NCI-H524 treated with DMSO at 0.1 percent for 48 hours (cell line): ENCODE measurements at places on chromosomes 5 and 9.

GRCh38 chr5:31948006-31948405, 226.1 kb downstream of the GOLPH3 start:
- no peak for DNase-seq

DNA sequence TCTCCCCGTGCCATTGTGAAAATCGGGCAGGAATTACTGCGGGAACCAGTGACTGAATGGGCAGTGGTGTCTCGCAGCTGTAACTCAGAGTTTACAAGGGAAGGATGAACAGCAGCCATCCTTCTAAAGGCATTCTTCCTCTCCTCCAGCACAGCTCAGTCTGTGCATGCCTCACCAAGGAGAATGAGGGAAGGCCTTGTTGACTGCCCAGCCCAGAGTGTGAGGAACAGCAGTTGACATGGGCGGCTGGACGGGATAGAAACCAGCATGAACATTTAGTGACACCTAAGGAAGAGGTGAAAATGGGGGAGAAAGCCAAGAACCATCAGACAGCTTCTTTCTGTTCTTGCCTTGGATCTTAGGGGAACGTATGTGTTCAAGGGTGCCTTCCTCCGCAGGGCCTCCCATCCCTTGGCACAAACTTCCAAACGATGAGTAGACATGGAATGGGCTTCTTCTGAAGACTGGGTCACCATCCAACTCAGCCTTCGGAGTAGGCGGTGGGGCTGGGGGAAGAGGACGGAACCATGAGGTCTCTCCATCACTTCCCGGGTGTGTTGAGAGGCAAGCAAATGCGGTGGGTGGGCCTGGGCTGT, 887 bp upstream of the PDE8B start:
- DNase-seq: no peak

DNA sequence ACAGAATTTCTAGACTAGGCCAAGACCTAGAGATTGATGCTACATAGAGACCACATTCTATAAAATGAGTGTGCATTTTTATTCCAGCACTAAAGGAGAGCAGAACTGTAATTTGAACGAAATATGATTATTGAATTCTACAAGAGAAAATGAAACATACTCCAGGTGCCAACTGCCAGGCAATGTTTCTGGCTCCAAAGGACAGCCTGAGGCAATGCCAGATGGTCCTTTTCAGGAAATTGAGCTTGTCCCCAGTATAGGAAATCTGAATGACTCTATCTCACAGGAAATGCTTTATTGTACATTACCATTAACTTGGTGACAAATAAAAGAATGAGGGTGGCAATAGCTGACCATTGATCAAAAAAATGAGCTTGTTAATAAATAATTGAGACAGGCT, 28.8 kb upstream of the RASGRF2 start:
- DNase-seq: no peak

- DNase-seq: no peak
Observed at GRCh38 chr9:92527832-92528521, 7.8 kb downstream of the ECM2 start.

- DNase-seq: no peak
Observed at GRCh38 chr5:42761791-42762190, 5.2 kb downstream of the CCDC152 start.

GRCh38 chr9:18684593-18685317, 210.8 kb downstream of the ADAMTSL1 start:
- DNase-seq: no peak

DNA sequence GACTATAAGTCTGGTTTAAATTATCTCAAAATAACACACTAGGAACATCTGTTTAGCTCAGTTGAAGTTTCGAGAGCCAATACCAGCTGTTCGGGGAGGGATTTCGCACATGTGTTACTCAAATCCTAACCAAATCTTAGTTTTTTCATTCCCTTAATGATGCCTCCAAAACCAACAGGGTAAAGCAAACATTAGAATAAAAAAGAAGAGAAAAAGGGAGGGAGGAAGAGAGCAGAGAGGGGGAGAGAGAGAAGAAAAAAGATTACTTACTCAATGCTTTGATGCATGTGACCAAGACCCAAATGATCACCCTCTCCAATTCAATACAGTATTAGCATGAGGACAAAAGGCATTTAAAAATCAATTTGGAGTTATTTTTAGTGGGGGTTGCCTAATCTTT, 86.0 kb upstream of the NR5A1 start:
- no peak for DNase-seq
